H7 (cell line): ENCODE measurements at places on chromosomes 1 and 21. TPM values are rescaled to one million over a fixed set of nuclear protein-coding genes. Genes with fewer than 3 reads are reported as not detected.

Gene AGMAT
- total RNA-seq = 6.9 and 7.8 TPM in 2 replicates

Gene ZNF593OS
- 0.22 TPM in 1 of 2 replicates, not detected in the other for total RNA-seq

Gene C1orf116
- 0.52 and 0.55 TPM in 2 replicates for total RNA-seq

Gene PRAMEF17
- not detected in 2 replicates for total RNA-seq

Gene IBA57
- total RNA-seq = 21.2 and 23.3 TPM in 2 replicates

Gene ABCG1
- 0.07 and 0.92 TPM in 2 replicates for total RNA-seq

Gene FAM167B
- total RNA-seq = 3.1 and 4.1 TPM in 2 replicates

Gene DHCR24
- 278 and 349 TPM in 2 replicates for total RNA-seq

GRCh38 chr1:204224655-204225054 is 10.9 kb upstream of the GOLT1A start:
- DNase-seq = no peak

DNA sequence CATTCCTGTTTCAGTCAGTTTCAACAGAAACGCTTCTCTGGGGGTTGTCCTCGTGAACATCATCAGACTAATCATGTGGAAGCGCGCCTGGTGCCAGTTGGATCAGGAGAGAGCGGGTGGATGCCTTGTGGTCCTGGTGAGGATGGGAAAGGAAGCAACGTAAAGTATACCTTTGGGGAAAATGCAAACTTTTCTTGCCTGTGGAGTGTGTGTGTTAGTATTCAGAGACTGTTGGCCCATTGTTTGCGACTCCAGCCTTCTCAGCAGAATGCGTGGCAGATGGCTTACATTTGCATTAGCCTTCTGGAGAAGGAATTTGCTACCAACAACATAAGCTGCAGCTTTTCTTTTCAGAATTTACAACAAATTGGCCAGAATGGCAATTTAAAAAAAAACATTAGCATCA is 173.9 kb downstream of the RWDD3 start:
- peak; percentile 8 for DNase-seq

- no peak for DNase-seq
Measured at GRCh38 chr1:105779727-105780126, 1276.7 kb upstream of the PRMT6 start.

- peak; percentile 19 for DNase-seq
Measured at GRCh38 chr1:100896481-100896982, 642 bp downstream of the SLC30A7 start.

GRCh38 chr1:171245458-171246064 is 2.7 kb upstream of the FMO1 start:
- peak; percentile 69 for DNase-seq

- no peak for DNase-seq
Measured at GRCh38 chr1:115893545-115893944, 52.6 kb upstream of the NHLH2 start.

DNA sequence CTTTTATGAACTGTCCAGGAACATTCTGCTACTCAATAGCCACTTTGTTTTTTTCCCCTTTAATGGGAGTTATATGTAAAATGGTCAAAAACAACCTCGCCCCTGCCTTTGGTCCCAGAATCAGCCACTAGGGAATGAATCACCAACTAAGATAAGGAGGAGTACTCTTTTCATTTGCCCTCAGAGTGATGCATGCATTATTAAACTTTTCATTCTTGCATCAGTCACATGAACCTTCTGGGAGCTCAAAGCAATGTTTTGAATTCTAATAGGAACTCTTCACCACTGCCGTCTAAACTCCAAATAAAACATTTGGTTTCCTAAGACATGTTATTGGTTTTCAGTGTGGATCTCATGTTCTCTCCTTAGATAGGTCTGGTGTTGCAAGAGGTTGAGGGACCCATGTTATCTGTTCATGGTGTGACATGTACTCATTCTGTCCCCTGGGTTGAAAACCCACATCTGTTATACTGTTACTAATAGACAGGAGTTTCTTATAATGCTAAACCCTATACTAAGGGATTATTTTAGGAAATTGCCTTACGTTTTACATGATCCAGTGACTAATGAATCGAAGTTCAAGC is 17.8 kb upstream of the HSD17B7 start:
- no peak for DNase-seq

GRCh38 chr1:55037733-55038551 is 1.4 kb upstream of the PCSK9 start:
- no peak for DNase-seq

DNA sequence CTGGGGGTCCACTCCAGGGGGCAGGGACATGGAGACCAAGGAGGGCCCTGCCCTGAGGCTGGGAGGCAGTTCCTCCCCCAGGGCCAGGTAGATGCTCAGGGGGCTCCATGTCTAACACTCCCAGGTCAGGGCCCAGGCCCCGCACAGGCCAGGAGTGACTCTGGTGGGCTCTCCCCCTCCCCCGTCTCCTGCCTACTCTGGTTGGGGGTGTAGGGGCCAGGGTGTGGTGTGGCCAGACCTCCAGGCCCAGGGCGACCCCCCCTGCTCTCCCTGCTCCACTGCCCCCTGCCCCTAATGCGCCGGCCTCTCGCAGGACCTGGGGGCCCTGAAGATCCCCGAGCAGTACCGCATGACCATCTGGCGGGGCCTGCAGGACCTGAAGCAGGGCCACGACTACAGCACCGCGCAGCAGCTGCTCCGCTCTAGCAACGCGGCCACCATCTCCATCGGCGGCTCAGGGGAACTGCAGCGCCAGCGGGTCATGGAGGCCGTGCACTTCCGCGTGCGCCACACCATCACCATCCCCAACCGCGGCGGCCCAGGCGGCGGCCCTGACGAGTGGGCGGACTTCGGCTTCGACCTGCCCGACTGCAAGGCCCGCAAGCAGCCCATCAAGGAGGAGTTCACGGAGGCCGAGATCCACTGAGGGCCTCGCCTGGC is 19.7 kb upstream of the CCDC27 start:
- DNase-seq = peak; percentile 93

DNA sequence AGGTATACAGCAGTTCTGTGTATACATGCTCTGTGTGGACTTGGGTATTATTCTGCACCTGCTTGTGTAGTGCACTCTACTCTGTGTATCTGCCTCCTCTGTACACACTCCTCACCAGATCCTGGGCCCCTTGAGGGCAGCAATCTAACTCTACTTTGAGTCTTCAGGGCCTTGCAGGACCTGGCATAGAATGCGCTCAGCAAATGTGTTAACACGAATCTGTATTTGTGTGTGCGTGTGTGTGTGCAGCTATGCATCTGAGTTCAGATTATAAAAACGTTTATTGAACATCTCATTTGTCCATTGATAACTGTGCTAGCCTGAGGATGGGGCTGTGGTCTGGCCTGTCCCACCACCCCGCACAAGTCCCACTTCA is 3.9 kb upstream of the MEF2D start:
- no peak for DNase-seq

- peak; percentile 84 for DNase-seq
Measured at GRCh38 chr1:27643600-27644368, 8.8 kb upstream of the FGR start.

DNA sequence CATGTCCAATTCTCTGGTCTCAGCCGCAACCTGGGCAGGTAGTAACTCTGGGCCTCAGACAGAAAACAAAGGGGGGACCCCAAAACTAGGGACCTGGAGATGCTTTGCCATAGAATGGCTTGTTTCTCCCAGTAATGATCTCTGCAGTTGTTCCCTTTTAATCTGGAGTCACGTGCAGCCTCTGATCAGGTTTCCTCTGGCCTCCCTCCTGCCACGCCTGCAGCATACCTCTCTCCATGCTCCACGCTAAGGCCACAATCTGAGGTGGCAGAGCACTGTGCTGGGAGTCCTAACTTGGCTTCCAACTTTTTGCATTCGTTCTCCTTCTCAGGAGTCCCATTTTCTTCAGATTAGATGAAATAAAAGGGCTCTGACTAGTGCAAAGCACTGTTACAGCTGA is 1.9 kb downstream of the PABPC4 start:
- DNase-seq = peak; percentile 49

DNA sequence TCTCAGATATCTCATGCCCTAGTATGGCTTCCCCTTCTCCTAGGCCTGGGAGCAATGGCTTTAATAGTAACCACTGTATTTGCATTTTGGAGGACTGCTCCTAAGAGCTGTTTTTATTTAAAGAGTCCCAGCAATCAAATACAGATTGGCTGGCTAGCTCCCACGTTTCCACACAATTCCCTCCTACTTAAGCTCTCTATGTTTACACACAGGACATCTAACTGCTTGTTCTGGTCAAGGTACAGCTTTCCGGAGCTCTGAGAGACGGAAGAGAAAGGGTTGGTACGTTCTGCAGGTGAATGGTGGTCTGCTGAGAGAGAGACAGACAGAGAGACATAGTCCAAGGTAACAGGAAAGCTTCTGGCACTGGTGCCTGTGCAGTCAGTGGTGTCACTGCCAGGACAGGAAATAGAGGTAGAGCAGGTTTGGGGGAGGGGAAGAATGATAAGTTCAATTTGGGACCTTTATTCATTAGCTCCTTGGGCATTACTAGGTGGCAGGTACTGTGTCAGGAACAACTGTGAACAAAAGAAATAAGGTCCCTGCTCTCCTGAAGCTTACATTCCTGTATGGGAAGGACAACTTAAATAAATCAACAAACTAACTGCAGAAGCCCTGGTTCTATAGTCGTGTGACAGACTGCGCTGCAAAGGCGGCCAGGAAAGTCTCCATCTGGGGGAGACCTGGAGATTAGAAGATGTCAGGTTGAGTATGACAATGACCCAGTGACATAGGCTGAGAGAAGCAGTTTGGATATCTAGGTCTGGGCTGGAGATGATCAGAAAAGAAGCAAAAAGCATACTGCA is 1.2 kb upstream of the SLC25A33 start:
- no peak for DNase-seq

DNA sequence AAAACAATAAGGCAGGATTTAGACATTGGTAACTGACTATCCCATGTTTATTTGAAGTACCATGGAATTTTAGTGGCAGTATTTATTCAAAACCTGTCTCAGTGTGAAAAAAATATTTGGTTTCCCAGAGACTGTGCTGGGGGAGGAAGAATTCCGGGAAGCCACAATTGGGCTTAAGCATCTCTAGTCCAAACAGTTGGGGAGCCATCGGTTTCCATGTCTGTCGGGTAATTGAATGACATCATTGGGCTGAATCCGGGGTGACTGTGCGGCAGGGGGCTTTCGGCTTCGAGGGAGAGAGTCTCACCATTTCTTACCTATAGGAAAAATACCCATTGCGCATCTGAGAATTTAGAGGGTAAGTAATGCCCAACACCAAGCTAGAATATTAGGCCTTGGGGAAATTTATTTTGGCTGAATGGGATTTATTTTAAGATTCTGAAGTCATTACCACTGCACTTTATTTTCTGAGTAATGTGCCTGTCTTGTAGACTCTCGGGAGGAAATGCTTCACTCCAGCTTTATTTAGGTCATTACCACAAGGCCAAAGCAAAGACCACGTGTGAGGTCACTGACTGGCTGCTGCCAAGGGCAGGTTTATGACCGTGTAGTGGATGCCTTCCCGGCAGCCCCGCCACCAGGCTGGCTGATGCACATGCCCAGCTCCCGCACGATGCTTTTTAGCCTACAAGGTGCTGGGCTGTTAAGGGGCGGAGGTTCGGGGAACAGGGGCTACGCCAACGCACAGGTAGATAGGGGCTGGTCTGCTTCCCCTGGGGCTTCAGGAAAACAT is 23.1 kb upstream of the UMODL1 start:
- DNase-seq = no peak

DNA sequence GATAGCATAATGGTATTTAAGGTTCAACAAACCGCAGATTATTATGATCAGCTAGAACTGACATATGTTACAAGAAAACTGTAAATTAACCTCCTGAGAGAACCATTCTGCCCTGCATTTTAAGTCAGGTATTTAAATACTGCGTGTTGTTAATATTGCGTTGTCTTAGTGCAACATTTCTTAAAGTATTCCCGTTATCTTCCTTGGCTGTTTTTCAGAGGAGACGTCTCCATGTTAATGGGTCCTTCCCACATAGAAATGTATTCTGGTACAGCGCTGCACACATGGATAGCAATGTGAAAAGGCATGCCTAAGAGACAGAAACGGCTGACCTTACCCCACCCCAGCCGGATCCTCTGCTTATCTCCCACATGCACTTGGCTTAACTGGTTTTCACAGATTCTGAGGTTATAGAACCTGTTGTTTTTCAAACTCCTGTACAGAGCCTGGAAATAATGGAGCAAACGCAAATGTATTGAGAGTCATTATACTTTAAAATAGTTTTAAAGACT is 22.8 kb upstream of the DEGS1 start:
- DNase-seq = no peak

DNA sequence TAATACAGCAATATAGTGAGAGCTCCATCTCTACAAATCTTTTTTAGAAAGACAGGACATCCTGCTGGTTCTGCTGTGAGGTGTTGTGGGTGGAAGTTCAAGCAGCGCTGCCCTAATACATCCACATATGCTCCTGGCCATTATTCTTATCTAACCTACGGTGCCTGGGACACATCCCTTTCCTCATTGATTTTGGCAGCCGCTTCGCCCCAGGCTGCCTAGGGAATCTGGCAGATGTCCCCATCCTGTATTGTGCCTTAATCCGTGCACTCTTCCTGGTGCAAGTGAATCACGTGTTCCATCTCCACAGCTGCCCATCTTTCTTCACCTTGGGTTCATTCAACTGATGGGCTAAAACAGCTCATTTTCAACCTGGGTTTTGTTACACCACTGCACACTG is 3.1 kb upstream of the UBE2G2 start:
- DNase-seq = no peak
